Neural progenitor cell (in vitro differentiated cells): ENCODE measurements at places on chromosomes 7 and 10. TPM values are rescaled to one million over a fixed set of nuclear protein-coding genes. Genes with fewer than 3 reads are reported as not detected.

DNA sequence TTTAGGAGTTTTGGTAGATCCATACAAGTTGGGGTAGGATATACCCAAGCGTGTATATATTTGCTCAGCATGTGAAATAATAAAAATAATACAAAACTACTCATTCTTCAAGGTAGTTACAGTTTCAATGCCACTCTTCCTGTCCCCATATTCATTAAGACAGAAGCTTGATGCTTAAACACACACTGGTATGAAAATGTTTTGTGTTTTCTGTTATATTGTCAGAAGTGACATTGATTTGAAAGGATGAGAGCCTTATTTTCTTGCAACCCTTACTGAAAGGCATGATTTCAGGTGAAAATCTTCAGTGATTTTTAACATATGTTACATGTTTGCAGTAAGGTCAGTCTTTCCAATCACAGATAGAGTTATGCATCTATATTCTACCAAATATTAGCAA lies 233.6 kb downstream of the TRIL start:
- H3K27me3 ChIP-seq: no peaks in the 10 kb centered on the region
- no peak overlapping the region for H3K4me3 ChIP-seq
- no peak overlapping the region for H3K27ac ChIP-seq
- H3K36me3 ChIP-seq: no peaks in the 10 kb centered on the region
- peaks cover 61% of the 10 kb centered on the region for H3K4me1 ChIP-seq

GRCh38 chr10:84296091-84296981 lies 32.1 kb upstream of the CCSER2 start:
- H3K27ac ChIP-seq: no peak overlapping the region
- no peaks in the 10 kb centered on the region for H3K36me3 ChIP-seq
- no peak overlapping the region for H3K4me3 ChIP-seq
- H3K4me1 ChIP-seq: peaks cover 7% of the 10 kb centered on the region
- DNase-seq: no peak
- H3K27me3 ChIP-seq: no peaks in the 10 kb centered on the region

DNA sequence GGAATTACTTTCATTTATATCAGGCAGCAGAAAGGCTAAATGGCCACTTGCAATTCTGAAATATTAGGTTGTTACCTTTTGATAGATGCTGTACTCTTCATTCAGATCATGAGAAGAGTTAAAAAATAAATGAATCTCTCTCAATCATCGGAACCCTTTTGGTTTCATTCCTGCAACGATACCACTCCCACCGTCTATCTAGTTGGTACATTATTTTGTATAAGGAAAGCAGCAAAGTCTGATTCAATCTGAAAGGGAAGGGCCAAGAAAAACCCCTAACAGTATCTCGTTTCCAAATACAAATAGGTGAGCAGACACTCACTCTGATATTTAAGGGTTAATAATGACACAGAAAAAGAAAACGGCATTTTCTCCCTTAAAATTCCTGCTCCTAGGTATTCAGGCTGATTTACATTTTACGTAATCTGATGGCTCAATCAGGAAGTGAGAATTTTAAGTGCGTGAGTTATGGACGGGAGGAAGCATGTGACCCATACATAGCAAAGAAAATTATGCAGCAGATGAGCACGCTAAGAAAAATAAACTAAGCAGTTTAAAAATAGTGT lies 209.4 kb upstream of the KLF14 start:
- DNase-seq: no peak
- peaks cover 29% of the 10 kb centered on the region for H3K4me1 ChIP-seq
- H3K27ac ChIP-seq: no peak overlapping the region
- no peaks in the 10 kb centered on the region for H3K36me3 ChIP-seq

DNA sequence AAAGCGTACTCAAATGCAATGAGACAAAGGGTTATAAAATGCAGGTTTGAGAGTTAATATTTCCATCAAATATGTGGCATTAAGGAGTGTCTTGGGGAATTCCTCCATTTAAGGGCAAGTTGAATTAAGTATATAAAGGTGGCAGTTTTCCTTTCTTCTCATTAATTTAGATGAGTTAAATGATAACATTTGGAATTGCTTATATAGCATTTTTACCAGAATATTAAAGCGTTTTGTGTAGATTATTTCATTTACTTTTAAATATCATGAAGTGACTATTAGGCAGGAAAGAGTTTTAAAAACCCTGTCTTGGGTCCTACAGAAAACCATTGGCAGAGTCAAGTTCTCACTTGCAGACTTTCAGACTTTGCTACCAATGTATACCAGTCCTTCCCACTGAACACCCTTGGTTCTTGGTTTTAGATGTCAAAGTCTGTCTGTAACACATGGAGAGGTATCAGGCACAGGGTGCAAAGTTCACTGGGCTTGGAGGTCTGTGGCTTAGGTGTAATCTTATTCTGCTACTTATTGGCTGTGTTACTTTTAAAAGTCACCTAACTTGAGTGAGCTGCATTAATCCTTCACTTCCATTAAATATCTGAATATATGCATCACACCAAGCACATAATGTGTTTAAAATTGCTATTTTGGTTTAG lies 51.0 kb downstream of the ASB4 start:
- no peaks in the 10 kb centered on the region for H3K27me3 ChIP-seq
- H3K36me3 ChIP-seq: no peaks in the 10 kb centered on the region
- H3K27ac ChIP-seq: no peak overlapping the region
- H3K4me1 ChIP-seq: peaks cover 4% of the 10 kb centered on the region

SPDYE2 gene
- total RNA-seq: not detected in 2 replicates

GPR26 gene
- not detected in 2 replicates for total RNA-seq

DNA sequence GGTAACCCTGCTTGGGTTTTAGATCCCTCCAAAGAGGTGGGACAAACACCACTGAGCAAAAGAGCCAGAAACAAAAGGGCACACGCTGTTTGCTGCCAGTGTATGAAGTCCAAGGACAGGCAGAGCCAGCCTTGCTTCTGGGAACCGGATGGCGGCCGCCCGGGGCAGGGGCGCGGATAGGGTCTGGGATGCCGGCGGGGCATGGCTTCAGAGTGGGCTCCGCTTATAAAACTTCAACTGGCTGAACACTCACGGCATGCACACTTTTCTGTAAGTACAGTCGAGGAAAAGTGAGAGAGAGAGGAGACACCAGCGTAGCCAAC lies 62.6 kb downstream of the ASB13 start:
- H3K4me3 ChIP-seq: no peak overlapping the region
- H3K27ac ChIP-seq: no peak overlapping the region
- H3K36me3 ChIP-seq: no peaks in the 10 kb centered on the region
- peaks cover 6% of the 10 kb centered on the region for H3K4me1 ChIP-seq

DNA sequence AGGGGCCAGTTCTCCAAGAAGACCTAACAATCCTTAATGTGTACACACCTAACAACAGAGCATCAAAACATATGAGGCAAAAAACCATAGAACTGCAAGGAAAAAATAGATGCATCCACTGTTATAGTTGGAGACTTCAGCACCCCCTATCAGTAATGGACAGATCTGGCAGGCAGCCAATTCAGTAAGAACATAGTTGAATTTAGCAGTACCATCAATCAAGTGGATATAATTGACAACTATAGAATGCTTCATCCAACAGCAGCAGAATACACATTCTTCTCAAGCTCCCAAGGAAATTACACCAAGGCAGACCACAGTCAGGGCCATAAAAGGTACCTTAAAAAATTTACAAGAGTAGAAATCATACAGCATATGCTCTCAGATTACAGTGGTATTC lies 42.2 kb downstream of the POLL start:
- H3K4me3 ChIP-seq: no peak overlapping the region
- no peaks in the 10 kb centered on the region for H3K4me1 ChIP-seq
- H3K27ac ChIP-seq: no peak overlapping the region
- no peak for DNase-seq
- H3K27me3 ChIP-seq: no peaks in the 10 kb centered on the region

GRCh38 chr7:156064971-156065386 lies 252.7 kb upstream of the SHH start:
- no peaks in the 10 kb centered on the region for H3K4me1 ChIP-seq
- H3K27me3 ChIP-seq: no peaks in the 10 kb centered on the region
- DNase-seq: no peak
- H3K4me3 ChIP-seq: no peak overlapping the region
- no peak overlapping the region for H3K27ac ChIP-seq

GRCh38 chr10:131978851-131979250 lies 2.9 kb downstream of the BNIP3 start:
- no peak overlapping the region for H3K27ac ChIP-seq
- peaks cover 18% of the 10 kb centered on the region for H3K27me3 ChIP-seq
- peaks cover 20% of the 10 kb centered on the region for H3K4me1 ChIP-seq
- no peaks in the 10 kb centered on the region for H3K36me3 ChIP-seq
- peak overlapping the region; percentile 91 for H3K4me3 ChIP-seq
- DNase-seq: no peak

MKX gene
- total RNA-seq: 0.22 TPM in 1 of 2 replicates, not detected in the other

- no peak overlapping the region for H3K4me3 ChIP-seq
- DNase-seq: no peak
- peaks cover 17% of the 10 kb centered on the region for H3K4me1 ChIP-seq
- H3K27me3 ChIP-seq: peaks cover 19% of the 10 kb centered on the region
- H3K27ac ChIP-seq: no peak overlapping the region
Measured at GRCh38 chr10:98461500-98461842, 14.7 kb upstream of the HPS1 start.

DNA sequence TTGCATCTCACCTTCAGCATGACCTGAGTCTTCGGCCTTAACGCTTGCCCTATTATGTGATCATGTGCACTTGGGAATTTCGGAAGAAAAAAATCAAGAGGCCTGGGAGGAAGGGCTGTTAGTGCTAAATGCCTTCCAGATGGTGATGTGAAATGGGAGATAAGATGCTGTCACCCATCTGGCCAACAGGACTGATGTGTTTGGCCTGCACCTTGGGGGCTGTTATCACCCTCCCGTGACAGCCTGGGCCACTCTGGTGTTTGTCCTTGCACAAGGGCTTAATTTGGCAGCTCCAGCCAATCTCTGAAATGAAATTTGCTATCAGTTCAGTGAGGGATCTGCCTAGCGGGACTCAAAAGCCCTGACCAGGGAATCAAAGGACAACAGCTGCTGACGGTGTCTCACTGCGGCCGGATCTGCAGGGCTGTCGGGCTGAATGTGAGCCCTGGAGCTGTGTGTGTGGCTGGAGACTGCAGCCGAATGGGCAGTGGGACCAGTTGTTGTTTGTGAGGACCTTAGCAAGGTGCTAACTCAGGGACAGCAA lies 131.4 kb upstream of the BTBD16 start:
- no peaks in the 10 kb centered on the region for H3K36me3 ChIP-seq
- H3K27me3 ChIP-seq: no peaks in the 10 kb centered on the region
- DNase-seq: no peak

- H3K4me3 ChIP-seq: no peak overlapping the region
- H3K36me3 ChIP-seq: no peaks in the 10 kb centered on the region
- no peaks in the 10 kb centered on the region for H3K4me1 ChIP-seq
- no peaks in the 10 kb centered on the region for H3K27me3 ChIP-seq
- H3K27ac ChIP-seq: no peak overlapping the region
- DNase-seq: no peak
Measured at GRCh38 chr7:106629516-106629915, 31.4 kb downstream of the CCDC71L start.

SPDYE6 gene
- not detected in 2 replicates for total RNA-seq

- no peaks in the 10 kb centered on the region for H3K36me3 ChIP-seq
- no peaks in the 10 kb centered on the region for H3K4me1 ChIP-seq
- no peak for DNase-seq
- no peaks in the 10 kb centered on the region for H3K27me3 ChIP-seq
Measured at GRCh38 chr7:26735976-26736600, 128.3 kb downstream of the SKAP2 start.

DNA sequence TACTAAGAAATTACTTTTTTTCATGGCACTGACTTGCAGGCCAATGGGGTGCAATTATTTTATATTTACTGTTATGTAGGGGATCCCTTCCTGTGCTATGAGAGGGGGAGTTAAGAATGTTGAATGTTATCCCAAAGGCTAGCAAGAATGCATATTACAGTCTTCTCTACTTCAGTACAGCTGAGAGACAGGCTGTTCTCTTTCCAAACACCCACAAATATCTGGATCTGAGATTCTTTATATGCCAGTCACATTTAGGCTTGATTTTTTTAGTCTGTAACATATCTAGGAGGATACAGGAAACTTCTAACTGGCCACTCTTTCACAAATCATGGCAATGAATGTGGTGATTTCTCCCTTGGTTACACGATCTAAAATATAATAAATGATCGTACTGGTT lies 266.4 kb upstream of the FZD8 start:
- H3K27ac ChIP-seq: no peak overlapping the region
- H3K27me3 ChIP-seq: no peaks in the 10 kb centered on the region
- no peaks in the 10 kb centered on the region for H3K36me3 ChIP-seq
- H3K4me1 ChIP-seq: peaks cover 13% of the 10 kb centered on the region

DNA sequence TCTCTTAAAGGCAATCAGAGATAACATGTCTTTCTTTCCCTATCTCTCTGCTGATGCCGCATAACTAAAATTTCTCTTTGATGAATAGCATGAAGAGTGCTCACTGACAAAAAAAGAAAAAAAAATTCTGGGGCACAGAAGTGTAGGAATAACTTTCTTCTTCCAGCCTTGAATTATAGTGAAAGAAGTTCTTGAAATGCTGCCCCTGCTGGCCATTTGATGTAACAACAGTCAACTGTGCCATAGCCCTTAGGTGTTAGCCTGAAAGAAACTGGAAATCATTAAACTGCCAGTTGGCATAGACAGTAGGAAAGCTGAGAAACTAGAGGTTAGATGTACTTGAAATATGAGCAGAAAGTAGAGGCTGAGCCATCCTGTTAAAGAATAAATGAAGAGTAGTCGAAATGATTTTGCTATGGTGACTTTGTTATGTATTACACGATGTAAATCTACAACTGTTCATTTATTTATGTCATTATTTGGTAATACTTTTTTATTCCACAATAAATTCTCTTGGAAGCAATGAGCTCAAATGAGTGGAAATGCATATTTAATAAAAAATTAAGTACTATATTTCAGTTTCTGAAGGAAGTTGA lies 48.3 kb upstream of the FAM171A1 start:
- H3K4me1 ChIP-seq: no peaks in the 10 kb centered on the region
- peak; percentile 65 for DNase-seq
- H3K27me3 ChIP-seq: no peaks in the 10 kb centered on the region
- H3K36me3 ChIP-seq: no peaks in the 10 kb centered on the region
- no peak overlapping the region for H3K4me3 ChIP-seq
- H3K27ac ChIP-seq: no peak overlapping the region

MSMB gene
- total RNA-seq: not detected in 2 replicates

DNA sequence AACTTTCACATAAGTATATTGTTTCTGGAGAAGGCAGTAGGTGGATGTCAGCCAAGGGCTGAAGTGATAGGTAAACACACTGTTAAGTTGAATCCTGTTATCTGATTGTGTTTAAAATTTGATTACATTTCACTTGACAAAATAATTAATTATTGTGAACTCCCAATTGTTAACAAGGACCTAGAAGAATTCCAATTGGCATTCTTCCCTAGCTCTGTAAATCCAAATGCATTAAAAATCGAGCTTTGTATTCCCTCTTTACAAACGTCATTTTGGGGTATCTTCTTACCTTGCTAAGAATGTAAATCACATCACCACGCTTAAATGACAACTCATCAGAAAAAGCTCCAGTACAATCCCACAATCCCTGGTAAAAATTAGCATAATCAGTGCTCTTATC lies 179.9 kb downstream of the SKAP2 start:
- no peak overlapping the region for H3K27ac ChIP-seq
- no peaks in the 10 kb centered on the region for H3K36me3 ChIP-seq
- no peaks in the 10 kb centered on the region for H3K4me1 ChIP-seq
- H3K4me3 ChIP-seq: no peak overlapping the region
- peaks cover 34% of the 10 kb centered on the region for H3K27me3 ChIP-seq
